SK-MEL-5 (cell line): ENCODE measurements at places on chromosomes 2 and 18.

DNA sequence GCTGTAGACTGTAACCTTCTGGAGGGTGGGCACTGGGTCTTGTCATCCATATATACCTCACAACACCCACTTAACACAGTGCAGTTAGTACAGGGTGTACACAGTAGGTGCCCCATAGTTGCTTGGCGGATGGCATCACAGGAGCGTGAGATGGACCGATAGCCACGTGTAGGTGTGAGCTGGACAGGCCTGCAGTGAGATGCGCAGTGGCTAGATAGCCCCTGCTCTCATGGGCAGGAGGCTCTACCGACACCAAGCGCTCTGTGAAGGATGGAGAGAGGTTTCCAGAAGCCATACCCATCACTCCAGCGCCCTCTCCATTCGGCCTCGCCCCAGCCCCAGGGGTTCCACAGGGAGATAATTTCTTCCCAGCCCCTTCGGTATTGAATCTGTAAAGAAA is 49.5 kb downstream of the CAPN13 start:
- no peak for DNase-seq

- no peak for DNase-seq
Observed at GRCh38 chr2:97749581-97749980, 36.2 kb downstream of the ZAP70 start.

DNA sequence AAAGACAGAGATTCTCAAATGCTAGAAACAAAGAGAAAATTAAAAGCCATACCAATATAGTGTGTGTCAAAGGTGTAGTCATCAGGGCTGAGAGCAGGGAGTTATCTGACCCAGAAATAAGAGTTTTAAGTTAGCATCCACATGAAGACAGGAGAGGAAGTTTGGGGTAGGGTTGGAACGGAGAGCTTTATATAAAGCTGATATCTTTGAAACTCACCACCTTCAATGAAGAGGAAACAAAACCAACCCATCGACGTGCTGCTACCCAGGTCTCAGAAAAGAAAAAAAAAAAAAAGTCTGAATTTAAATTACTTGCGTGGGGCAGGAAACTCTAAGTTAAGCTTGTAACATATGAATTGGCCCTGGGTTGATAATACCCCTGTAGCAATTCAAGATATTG is 42.4 kb downstream of the ARL4C start:
- no peak for DNase-seq

GRCh38 chr2:138084206-138084605 is 119.9 kb downstream of the HNMT start:
- DNase-seq: no peak

DNA sequence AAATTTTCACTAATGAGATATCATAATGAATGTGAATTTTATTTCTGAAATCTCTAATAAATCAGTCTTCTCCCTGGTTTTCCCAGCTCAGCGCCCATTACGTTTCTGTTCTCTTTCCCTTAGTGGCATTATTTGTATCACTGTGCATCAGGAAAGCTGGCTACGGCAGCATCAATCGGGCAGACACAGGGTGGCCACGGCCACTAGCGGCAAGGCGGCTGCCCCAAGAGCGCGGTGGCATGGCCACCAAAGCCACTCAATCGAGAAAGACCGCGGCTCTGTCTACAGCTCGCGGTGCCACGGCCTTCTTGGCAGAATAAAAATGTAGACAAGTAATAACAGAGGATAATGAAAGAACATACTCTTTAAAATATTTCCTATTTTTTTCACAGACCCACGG is 168.0 kb downstream of the RPIA start:
- no peak for DNase-seq

GRCh38 chr2:69353360-69353759 is 33.7 kb downstream of the GFPT1 start:
- no peak for DNase-seq

GRCh38 chr2:166563894-166564293 is 69.8 kb upstream of the SCN7A start:
- DNase-seq: no peak

DNA sequence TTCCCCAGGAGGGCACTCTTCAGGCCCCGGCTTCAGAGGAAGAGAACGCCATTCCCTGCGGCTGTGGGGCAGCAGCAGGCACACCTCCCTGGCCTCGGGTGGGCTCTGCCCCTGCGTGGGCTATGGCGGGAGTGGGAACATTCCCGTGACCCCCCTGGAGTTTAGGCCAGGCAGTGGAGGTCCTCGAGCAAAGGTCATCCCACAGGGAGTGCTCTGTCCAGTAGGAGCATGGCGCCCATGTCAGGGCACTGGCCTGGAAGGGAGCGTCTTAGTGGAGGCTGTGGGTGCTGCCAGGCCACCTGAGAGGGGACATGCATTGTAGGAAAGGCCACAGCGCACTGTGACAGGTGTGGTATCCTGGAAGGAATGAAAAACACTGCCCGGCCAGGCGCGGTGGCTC is 9.2 kb upstream of the NFATC1 start:
- DNase-seq: no peak

DNA sequence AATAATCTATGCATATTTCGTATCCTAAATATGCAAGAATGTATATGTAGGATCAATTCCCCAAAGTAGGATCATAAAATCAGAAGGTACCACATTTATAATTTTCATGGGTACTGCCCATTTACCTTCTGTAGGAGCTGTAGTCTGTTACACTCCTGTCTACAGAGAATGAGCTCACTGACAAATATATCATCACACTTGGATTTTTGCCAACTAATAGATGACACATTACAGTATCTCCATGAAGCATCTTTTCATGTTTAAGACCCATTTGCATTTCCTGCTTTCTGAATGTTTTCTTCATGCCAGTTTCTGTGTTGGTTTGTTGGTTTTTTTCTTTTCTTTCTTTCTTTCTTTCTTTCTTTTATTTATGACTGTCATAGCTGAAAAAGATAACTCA is 70.9 kb upstream of the EML6 start:
- DNase-seq: no peak

GRCh38 chr2:12168354-12168753 is 421.9 kb downstream of the LPIN1 start:
- peak; percentile 62 for DNase-seq

- DNase-seq: no peak
Observed at GRCh38 chr2:164847981-164848741, 6.5 kb upstream of the COBLL1 start.

- peak; percentile 7 for DNase-seq
Observed at GRCh38 chr2:58047373-58047935, 848 bp downstream of the VRK2 start.

GRCh38 chr2:120858361-120859106 is 122.9 kb downstream of the GLI2 start:
- DNase-seq: no peak

DNA sequence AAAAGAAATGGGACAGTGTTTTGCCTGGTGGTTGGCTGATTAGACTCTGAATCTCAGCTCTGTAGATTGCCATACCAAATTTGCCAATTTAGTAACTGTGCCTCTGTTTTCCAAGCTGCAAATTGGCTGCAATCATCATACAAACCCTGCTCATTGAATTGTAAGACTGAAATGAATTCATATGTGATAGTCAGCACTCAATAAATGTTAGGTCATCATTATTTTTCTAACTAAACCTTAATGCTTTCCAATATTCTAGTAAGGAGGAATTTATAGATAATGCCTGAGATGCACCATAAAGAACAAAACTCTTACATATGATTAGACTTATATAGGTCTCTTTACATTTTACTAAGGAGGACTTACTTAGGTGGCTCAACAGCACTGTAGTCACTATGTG is 85.3 kb downstream of the DNER start:
- DNase-seq: no peak

DNA sequence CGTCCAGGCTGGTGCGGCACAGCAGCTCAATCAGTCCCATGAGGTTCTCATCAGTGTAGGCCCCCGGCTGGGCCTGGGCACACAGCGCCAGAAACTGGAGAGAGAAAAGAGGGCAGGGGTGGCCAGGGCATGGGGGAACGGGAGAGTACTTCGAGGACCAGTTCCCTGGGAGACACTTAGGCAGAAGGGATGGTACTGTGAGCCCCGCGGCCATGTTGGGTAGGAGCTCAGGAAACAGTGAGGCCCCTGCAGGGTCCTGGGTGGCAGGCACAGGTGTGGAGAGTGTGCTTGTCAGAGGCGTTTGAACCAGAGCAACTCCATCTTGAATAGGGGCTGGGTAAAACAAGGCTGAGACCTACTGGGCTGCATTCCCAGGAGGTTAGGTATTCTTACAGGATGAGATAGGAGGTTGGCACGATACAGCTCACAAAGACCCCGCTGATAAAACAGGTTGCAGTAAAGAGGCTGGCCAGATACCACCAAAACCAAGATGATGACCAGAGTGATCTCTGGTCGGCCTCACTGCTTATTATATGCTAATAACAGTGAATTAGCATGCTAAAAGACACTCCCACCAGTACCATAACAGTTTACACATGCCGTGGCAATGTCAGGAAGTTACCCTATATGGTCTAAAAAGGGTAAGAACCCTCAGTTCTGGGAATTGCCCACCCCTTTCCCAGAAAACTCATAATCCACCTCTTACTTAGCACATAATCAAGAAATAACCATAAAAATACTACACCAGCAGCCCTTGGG is 51.9 kb upstream of the SEMA4C start:
- DNase-seq: no peak

GRCh38 chr2:16248571-16249105 is 308.3 kb downstream of the MYCN start:
- DNase-seq: no peak
